ENCODE measurements at places on chromosomes 7 and 10. TPM values are rescaled to one million over a fixed set of nuclear protein-coding genes. Genes with fewer than 3 reads are reported as not detected.

TAC1 gene
- total RNA-seq: not detected

FGF8 gene
- total RNA-seq: not detected

INSIG1 gene
- 184 TPM for total RNA-seq

HTR7 gene
- 15.0 TPM for total RNA-seq

PRSS37 gene
- total RNA-seq: not detected

BAIAP2L1 gene
- 47.6 TPM for total RNA-seq

LIPM gene
- total RNA-seq: 0.11 TPM

CAMK1D gene
- 0.53 TPM for total RNA-seq

SAMD9 gene
- 20.6 TPM for total RNA-seq

SLC26A3 gene
- not detected for total RNA-seq
